Ureter (tissue), 1 donor: ENCODE measurements at places on chromosomes 1 and 21.

- DNase-seq: no peak
Observed at GRCh38 chr1:239744851-239745250, 346.8 kb upstream of the FMN2 start.

DNA sequence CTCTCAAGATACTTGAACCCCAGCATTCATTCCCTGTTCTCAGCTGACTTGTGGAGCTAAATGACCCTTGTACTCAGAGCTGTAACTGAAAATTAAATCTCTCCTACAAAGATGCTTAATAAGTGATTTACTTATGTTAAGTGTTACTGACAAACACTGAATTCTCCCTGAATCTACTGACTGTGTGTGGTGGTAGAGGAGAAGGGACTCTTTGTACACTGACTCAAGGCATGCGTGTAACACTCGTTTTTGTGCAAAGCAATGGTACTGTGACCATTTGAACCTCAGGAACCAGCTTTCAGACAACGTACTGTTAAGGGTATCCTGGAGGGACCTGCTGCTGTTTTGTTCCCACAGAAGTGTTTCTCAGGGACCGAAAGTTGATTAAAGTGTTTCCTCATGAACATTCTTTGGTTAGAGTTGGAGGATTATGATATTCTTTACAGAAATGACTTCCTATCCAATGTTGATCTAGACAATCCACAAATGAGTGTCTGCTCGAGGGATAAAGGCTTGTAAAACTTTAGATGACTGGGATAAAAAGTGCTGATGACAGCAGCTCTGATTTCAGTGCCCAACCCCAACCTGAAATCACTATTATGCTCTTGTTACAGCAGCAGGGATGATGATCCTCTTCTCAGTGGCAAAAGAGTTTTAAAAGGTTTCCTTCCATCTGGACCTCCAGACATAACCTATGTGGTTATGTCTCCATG, 12.8 kb downstream of the RGL1 start:
- DNase-seq: no peak

DNA sequence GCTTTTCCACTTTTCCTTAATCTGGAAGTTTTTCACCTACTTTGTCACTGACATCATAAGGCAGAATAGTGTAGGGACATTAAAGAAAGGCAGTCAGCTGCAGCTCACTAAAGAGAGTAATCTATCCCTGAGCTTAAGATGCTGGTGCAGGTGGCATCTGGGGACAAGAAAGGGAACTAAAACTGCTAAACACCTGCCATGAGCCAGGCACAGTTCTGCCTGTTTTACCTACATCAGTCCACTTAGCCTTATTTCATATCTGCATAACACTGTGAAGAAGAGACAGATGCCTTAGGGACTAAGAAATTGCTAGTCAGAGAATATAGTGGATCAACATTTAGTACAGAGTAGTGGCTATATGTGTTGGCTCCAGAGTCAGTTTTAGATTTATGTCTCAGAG, 88.1 kb downstream of the GPATCH2 start:
- DNase-seq: no peak

DNA sequence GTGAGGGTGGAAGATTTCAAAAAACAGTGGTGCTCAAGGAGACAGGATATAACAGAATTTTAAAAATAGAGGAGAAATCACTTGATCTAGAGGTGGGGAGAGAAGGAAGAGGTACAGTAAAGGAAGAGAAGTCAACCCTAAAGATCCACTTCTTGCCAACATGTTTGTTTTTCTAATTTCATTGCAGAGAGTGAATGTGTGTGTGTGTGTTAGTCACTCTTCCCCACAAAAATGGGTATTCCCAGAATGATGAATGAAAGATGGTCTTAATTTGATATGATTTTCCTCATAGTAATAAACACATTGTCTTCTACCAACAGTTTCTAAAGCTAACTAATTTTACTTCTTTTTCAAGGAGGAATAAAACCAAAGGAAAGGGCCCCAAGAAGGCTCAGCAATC, 74.2 kb upstream of the NGF start:
- DNase-seq: no peak

GRCh38 chr1:228171221-228171891, 5.8 kb downstream of the IBA57 start:
- DNase-seq: no peak

GRCh38 chr21:42089665-42090310, 18.7 kb downstream of the UMODL1 start:
- no peak for DNase-seq

DNA sequence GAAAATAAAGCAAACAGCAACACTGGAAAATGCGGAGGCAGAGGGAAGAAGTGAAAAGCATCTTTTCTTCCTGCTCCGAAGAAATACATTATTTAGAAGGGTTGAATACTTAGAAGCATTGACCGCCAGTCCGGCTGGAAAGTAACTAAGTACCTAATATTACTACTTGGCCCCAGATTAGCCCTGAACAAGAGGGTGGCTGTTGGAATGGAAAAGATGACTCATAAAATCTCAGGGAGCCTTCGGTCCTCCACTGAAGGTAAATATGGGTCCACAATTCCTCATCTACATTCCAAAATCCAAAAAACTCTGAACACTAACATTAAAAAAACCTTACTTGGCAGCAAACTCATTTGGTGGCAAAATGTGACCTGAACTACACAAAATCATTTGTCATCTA, 40.1 kb downstream of the BCAR3 start:
- no peak for DNase-seq

DNA sequence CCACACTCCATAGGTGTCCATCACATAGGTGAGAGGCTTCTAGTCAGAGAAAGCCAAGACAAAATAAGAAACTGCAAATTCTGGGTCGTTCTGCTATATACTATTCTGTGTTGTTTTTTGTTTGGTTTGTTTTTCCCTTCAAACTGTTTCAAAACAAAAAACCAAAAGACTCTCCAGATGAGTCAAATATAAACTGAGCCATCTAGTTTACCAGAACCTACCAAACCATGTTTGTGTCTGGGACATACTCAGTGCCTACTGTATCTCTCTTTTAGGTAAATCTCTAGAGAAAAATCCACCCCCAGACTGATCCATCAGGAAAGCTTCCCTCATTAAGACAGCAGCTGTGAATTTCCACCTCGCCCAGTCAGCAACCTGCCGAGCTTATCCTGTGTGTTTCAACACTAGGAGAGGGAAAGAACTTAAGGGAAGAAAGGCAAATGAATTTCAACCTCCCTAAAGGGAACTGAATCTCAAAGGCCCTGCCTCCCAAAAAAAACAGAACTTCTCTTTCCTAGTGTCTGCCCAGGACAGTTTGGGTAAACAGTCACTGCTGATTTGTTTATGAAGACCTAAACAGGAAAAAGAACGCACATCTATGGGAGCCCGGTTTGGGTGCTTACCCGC, 17.2 kb downstream of the PPT1 start:
- no peak for DNase-seq

- no peak for DNase-seq
Observed at GRCh38 chr21:25422610-25423608, 184.4 kb downstream of the MRPL39 start.

- DNase-seq: peak; percentile 19
Observed at GRCh38 chr1:29642519-29642918, 406.2 kb downstream of the PTPRU start.

DNA sequence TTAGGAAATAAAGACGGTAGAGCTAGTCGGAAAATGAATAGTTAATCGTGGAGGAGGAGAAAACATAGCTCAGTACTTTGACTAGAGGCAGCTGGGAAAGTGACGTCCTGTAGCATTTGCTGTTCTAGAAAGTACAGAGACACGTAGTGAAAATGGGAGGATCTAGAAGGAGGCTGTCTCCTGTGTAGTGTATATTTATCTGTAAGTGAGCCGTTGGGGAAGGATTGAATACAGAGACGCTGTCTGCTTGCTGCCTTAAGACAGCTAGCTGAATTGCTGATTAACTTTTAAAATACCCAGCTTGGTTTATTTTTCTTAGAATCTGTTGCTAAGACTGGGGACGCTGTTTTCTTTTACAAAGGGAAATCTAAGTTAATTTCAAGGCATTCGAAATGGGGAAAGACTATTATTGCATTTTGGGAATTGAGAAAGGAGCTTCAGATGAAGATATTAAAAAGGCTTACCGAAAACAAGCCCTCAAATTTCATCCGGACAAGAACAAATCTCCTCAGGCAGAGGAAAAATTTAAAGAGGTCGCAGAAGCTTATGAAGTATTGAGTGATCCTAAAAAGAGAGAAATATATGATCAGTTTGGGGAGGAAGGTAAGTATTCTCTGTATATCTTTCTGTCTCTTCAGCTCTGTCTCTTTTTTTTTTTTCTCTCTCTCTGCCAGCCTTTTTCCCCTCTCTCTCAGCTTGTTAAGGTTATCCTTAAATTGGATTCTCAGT, at the start of gene DNAJB4:
TSS of gene DNAJB4 (plus strand) at position 221 of the 729 bp plus-strand sequence. CDS start at position 393, 172 bp downstream.
- DNase-seq: peak; percentile 74

DNA sequence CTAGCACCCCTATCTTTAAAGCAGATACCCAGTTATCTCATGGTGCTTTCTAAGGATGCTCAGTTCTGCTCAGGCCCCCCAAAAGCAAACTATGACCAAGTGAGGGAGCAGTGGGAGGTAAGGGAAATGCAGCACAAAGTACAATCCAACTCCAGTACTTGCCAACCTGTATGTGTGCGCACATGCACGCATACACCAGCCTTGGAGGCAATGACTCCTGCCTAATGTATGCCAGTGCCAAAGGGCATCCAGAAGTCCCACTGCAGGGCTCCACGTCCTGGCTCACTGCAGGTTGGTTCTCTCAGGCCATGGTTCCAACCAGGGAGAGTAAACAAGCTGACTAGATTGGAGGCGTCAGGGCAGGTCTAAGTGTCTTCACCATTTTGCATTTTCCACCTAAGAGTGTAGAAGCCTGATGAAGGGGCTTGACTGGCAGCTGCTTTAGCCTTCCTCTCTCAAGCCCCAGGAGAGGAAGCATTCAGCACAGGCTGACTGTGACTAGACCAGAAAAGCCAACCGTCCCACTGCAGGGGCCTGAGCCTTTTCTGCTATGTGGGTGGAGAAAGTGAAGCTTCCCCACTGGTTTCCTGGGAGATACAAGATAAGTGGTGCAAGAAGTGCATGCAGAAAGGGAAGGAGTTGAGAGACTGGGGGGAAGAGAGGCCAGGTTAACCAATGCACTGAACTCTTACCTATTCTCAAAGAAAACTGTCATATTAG, 7.7 kb downstream of the AMIGO1 start:
- no peak for DNase-seq

DNA sequence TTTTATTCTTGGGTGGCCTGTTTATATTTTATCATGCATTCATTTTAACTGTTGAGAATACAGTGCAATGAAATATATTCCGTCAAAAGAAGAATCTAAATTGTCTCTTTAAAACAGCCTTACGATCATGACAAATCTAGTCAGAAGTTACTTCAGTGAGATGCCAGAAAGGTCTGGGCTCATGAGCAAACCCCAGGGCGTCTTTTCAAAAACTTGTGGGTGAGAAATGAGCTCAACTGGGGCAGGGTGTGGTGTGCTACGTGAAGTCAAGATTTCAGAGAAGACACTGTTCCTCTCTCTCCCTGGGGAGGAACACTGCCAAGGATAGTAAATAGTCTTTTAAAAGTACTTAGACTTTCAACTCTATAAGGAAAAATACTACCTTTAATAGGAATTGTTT, 13.4 kb upstream of the UAP1 start:
- DNase-seq: no peak

DNA sequence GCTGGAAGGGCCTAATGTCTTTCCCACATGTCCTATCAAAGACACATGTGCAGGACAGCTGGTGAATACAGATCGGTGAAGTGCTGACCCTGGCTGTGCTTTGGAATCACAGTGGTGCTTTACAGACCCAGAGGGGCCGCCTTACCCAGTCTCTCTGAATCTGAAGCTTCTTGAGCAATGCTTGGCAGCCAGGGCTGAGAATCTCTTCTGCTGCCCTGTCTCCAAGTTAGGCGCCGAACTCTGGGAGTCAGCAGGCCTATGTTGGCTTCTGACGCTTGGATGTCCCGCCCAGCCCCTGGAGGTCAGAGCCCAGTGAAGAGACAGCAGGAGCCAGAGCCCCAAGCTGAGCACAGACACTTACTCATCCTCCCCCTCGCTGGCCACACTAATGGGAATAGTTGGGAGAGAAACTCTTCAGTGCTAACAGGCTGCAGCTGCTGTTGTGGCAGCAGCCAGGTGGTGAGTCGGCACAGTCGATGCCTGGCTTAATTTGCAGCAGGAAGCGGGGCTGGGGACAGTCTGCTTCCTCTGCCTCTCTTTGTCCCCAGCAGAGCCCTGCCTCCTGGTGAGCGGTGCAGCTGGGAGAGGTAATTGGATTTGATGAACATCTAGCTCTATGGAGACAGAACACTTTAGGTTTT, 68.1 kb downstream of the URB2 start:
- peak; percentile 59 for DNase-seq
